Spinal cord (tissue), 10 donors: ENCODE measurements at places on chromosomes 11 and 22. TPM values are rescaled to one million over a fixed set of nuclear protein-coding genes. Genes with fewer than 3 reads are reported as not detected.

Gene FAM83F
- total RNA-seq: 0.61 TPM

- no peak overlapping the region for H3K27ac ChIP-seq
- no peak overlapping the region for H3K4me3 ChIP-seq
- H3K4me1 ChIP-seq: peaks cover 18% of the 10 kb centered on the region
- no peak for DNase-seq
- H3K27me3 ChIP-seq: no peaks in the 10 kb centered on the region
- H3K36me3 ChIP-seq: no peaks in the 10 kb centered on the region
These were observed 394.2 kb downstream of the NTM start for GRCh38 chr11:131764649-131765048.

GRCh38 chr11:8327761-8328192 lies 64.1 kb upstream of the LMO1 start:
- peaks cover 25% of the 10 kb centered on the region for H3K4me1 ChIP-seq
- H3K27me3 ChIP-seq: no peaks in the 10 kb centered on the region
- no peak overlapping the region for H3K27ac ChIP-seq
- no peaks in the 10 kb centered on the region for H3K36me3 ChIP-seq
- DNase-seq: no peak

DNA sequence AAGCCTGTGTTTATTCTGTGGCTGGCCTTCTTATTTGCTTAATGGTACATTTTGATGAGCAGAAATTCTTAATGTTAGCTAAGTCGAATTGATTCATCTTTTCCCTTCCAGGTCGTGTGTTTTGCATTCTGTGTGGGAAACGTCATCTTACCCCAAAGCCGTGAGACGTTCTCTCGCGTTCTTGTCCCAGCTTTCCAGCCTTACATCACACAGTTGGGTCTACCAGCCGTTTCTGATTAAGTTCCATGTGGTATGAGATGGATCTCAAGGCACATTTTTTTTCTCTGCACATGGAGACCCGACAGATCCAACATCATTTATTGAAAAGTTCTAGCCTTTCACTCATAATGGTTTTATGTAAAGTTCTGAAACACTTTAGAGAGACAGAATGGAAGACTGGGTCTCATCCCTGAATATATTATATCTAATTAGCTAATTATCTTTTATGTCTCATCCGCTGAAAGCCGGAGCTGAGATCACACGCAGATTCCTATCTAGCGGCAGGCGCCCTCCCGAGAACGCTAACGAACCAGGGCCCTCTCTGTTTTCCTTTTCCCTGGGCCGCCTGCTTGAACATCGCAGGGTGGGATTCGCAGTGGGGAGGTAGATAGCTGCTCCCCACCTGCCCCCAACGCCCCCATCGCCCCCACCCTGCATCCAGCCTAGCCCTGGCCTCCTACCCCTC lies 1162.2 kb downstream of the BRD1 start:
- peaks cover 20% of the 10 kb centered on the region for H3K36me3 ChIP-seq
- H3K27ac ChIP-seq: no peak overlapping the region
- DNase-seq: peak; percentile 52
- H3K4me1 ChIP-seq: peaks cover 60% of the 10 kb centered on the region
